NCI-H524 treated with DMSO at 0.1 percent for 48 hours (cell line): ENCODE measurements at places on chromosomes 2 and 18.

- no peak for DNase-seq
These were observed 12.9 kb downstream of the CYS1 start for GRCh38 chr2:10067330-10067729.

GRCh38 chr2:152200565-152201465 is 25.3 kb upstream of the STAM2 start:
- no peak for DNase-seq

DNA sequence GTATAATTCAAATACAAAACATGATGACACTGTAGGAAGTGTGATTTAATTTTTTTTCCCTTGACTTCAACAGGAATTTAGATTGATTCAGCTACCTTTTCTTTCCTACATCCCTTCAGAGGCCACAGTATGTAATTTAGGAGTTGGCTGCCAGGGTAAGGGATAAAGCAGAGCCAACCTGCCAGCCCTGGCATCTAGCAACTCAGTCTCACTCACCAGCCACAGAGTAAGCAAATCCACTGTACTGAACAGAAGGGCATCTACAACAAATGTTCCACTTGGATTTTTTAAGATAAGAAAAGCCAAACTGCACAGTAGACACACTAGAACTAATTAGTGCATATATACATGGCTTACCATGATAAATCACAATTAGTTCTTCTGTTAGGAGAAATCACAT is 54.3 kb upstream of the PEX13 start:
- no peak for DNase-seq

- DNase-seq: no peak
These were observed 43.4 kb upstream of the SCN1A start for GRCh38 chr2:166171216-166171615.

- no peak for DNase-seq
These were observed 109.1 kb upstream of the CRIM1 start for GRCh38 chr2:36246320-36246990.

GRCh38 chr2:98234776-98235175 is 111.5 kb upstream of the CNGA3 start:
- DNase-seq: no peak

- DNase-seq: peak; percentile 46
These were observed 192.2 kb downstream of the TSN start for GRCh38 chr2:121947674-121948073.

- DNase-seq: no peak
These were observed 285.6 kb upstream of the SESTD1 start for GRCh38 chr2:179550214-179550613.

- DNase-seq: peak; percentile 40
These were observed 111.5 kb downstream of the GALNT3 start for GRCh38 chr2:165682546-165682945.

GRCh38 chr2:136019306-136019705 is 33.9 kb upstream of the DARS1 start:
- DNase-seq: no peak

DNA sequence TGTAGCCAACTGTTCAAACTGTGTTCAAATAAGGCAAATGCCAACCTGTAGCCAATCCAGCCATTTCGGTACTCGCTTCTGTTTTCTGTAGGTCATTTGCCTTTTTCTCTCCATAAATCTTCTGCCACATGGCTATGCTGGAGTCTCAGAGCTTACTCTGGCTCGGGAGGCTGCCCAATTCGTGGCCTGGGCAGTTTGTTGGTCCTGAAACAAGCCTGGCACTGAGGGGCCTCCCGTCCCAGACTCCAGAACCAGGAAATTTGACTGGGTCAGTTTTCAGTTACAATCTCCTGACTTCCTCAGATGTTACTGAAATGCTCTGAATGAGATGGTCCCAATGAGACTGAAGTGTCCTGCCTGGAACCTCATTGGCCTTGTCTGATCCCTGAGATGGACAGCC is 120.8 kb upstream of the NPAS2 start:
- DNase-seq: no peak

DNA sequence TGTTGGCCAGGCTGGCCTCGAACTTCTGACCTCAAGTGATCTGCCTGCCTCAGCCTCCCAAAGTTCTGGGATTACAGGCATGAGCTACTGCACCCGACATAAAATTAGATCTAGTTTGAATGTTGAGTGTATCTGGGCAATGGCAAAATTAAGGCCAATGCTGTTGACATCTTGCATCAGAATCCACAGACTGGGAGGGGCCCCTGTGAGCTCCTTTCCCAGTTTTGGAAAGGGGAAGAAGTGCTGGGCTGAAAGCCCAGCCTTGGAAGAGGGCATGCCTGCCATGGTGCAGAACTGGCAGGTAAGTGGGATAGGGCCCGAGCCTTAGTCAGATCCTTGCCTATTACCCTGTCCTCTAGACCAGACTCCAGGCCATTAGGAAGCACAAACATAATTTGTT is 4.5 kb upstream of the MYOM1 start:
- DNase-seq: no peak

DNA sequence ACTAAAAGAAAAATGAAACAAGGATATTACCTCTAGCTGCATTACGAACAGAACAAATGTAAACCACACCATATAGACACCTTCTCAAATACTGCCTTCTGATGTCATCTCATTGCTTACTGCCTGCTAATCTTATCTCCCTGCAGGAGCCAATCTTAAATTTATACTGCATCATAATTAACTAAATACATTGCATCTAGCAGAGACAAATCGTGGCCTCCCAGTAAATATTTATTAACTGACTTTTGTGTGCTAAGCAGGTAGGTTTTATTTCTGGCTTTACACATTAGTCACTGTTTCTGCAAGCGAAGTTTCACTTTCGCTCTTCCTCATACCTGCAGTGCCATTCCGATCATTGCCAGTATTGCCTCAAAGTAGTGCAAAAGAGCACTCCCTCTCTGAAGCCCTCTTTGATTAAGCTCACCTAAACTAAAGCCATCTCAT is 67.5 kb downstream of the SPATS2L start:
- DNase-seq: no peak

DNA sequence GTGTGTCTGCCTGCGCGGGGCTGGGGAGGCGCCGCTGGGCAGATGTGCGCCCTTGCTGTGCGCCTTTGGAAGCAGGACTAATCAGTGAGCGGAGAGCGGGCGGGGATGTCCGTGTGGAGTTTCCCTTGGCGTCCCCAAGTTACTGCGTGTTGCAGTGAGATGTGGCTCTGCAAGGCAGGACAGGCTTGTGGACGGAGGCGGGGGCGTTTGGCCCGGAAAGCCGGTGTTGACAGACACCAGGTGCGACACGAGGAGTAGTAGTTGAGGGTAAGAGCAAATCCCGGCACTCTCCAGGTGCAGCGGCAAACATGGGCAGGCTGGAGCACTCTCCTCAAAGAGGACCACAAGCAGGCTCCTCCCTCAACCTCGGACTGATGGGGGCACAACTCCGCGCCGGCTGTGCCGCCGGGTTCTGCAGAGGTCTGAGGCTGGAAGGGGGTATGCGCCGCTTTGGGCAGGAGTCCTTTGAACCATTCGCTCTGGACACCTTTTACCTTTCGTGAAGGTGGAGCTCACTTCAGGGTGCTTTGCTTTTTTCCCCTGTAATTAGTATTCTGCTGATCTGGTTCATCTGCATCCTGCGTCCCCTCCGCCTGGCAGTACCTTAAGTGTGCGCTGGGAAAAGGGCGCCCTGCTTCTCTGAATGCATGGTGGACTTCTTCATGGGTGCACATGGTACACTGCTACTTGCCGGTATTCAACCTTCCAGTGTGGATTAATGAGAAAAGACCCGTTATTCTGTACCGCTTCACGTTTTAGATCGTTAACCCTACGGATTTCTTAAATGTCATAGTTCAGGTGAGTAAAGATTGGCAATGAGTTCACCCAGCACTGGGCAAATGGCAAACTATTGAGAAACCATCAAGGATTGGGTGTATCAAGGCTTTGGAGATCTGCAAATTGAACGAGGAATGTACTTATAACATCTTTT is 608 bp downstream of the CDH7 start:
- DNase-seq: no peak

DNA sequence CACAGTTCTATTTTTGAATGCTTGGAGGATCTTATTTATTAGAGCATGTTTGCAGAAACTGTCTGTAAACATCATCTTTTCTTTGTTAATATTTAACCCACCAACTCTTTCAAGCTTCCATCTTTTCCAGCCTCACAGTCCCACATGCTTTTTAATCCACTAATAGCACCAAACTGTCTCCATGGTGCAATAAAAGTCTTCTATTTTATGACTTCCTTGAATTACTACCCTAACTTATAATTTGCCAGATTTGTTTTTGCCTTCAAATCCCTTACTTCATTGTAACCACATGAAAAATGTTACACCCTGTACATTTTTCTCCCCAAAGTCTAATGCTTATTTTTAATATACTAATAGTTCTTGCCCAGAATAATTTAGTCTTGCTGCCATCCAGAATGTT is 792.6 kb downstream of the PLCL1 start:
- DNase-seq: no peak

- no peak for DNase-seq
These were observed 119.9 kb upstream of the DCC start for GRCh38 chr18:52220062-52220591.

- no peak for DNase-seq
These were observed 1612.6 kb upstream of the NXPH2 start for GRCh38 chr2:140392824-140393223.

GRCh38 chr18:3554091-3554601 is 104.2 kb downstream of the TGIF1 start:
- no peak for DNase-seq

DNA sequence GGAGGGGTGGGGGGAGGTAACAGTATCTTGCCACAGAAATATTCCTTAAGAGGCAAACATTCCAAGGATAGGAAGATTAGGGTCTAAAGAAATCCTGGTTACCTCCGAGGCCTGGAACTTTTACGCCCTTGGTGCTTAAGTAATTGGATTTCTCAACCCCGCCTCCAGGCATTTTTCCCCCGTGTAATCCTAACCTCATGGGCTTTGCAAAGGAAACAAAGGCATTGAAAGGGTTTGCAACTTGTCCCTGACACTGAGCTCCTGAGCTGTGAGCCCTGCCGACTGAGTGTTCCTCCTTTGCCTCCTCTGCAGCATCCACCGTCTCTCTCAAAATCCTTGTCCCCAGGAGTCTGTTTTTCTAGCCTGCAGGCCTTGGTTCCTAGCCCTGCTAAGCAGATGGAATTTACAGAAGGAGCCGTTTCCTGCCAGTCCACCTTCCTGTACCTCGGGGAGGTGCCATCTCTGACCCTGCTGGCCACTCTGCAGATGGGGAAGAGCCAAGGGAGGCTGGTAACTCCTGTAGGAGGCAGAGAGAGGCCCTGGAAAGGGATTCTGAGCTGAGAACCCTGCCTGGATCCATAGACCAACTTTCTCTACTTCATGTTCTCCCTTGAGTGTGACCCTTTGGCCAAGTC is 24.2 kb downstream of the TET3 start:
- DNase-seq: no peak

- DNase-seq: no peak
These were observed 493.6 kb downstream of the NYAP2 start for GRCh38 chr2:225893151-225893550.

DNA sequence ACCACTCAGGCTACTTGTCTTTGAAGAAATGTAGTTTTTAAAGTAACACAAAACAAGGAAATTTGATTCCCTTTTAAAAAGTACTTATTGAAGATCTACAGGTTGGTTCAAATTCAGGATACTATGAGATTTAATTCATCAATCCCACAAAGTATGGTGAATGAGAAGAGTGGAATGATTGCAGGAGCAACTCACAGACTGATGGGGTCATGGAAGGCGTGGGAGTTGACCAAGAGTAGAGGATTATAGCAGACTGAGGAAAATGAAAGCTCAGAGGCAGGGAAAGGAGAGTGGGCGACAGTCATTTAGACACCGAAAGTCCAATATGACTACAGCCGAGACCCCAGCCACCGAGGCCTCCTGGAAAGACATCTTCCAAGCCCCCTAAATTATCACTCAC is 12.5 kb upstream of the DAPL1 start:
- DNase-seq: no peak

DNA sequence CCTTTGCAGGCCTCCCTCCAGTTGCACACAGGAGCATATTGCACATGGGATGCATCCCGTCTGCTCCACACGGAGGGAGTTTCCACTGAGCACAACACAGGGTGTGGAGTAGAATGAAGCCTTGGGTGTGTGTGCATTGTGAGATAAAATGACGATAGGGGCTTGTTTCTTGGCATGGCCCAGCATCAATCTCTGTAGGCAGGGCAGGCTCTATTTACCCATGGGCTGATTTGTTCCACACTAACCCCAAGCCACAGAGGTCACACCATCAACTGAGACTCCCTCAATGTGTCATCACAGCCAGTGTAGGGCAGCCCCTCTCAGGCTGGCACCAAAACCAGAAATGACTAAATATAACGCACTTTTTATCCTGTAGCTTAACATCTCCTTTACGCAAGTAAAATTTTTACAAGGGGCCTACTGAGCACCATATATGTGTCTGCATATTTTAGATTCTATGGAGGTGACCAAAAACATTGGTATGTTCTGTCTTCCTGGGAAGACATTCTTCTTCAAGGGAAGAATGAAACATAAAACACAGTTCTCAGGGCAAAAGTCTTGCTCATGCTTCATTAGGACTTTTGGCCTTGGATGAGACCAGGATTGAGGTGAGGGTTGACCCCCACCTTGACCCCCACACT is 2.7 kb upstream of the GKN1 start:
- no peak for DNase-seq

GRCh38 chr2:168971261-168971660 is 59.9 kb downstream of the ABCB11 start:
- DNase-seq: no peak

DNA sequence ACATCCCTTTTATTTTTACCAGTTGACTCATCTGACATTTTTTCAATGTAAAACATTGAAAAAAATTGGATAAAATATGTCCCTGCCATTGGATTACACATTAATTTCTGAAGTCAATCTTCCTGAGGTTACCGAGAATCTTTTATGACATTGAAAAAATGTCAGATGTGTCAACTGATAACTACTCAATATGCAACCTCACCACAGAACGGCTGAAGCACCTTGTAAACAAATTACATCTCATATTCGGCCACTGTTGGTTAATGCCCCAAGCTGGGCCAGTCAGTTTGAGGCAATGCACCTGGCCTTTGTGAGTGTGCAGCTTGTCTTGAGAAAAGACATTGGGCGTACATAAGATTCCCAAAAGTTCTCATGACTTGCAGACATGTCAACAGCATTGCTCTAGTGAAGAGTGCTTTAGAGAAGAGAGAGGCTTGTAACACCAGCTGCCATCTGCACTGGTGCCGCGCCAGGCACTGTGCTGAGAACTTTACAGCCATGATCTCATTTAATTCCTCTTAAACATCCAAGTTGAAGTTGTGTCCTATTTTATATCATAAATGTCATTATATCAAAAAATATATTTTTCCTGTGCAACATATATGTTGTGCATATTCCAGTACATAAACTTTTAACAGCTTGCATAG is 112.7 kb upstream of the SLC35G4 start:
- DNase-seq: peak; percentile 52
